Spleen (tissue), 13 donors: ENCODE measurements at places on chromosomes 16 and 17. TPM values are rescaled to one million over a fixed set of nuclear protein-coding genes. Genes with fewer than 3 reads are reported as not detected.

The GP1BA gene
- 3.1 TPM for total RNA-seq

The KRTAP9-2 gene
- not detected for total RNA-seq

The CA10 gene
- not detected for total RNA-seq

The OR4D1 gene
- 0.09 TPM for total RNA-seq

The PRCD gene
- 9.6 TPM for total RNA-seq

The TMEM220 gene
- total RNA-seq = 12.1 TPM

The TP53TG3C gene
- total RNA-seq = not detected

- no peak for DNase-seq
Measured at GRCh38 chr16:82761236-82761635, 134.5 kb downstream of the CDH13 start.

DNA sequence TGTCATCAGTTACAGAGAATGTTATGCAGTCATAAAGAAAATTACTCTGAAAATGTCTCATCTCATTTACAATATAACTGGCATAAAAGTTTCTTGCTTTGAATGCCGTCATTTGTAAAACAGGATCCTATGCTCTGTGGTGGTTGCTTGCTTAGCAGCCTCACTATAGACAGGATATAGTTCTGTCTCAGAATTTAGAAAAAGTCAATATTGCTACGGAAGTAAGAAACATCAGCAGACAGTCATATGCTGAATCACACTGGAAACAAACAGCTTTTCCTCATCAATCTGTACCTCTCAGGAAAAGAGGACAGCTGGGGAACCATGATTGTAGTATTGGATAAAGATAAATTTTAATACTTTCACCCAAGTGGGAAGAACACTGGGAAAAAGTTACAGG lies 105.5 kb downstream of the MYO1D start:
- no peak for DNase-seq

DNA sequence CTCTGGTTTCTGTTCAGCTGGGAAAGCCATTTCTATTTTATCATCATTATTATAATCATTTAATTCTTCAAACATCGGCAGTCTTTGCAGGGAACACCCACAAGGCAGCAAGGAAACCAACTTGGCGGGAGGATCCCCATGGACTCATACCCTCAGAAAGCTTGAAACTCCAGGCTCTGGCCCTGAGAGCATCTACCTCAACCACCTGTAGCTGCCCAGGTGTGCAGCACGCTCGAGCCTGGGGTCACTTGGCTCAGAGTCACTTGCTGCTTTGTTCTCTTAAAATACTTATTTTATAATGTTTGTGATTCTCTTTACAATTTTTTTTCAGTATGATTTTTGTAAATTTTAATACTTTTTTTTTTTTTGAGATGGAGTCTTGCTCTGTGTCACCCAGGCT lies 6.8 kb upstream of the ZNF423 start:
- no peak for DNase-seq

DNA sequence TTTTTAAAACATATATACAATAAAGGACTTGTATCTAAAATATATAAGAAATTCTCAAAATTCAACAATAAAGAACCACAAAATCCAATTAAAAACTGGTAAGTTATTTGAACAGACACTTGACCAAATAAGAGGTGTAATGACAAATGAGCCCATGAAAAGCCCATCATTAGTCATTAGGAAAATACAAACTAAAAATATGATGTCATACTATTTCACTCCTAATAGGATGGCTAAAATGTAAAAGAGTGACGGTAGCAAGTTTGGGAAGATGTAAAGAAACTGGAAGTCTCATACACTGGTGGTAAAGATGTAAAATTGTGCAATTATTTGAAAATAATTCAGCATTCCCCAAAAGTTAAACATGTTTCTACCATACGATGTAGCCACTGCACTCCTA lies 1095.3 kb upstream of the CDH8 start:
- DNase-seq = no peak

GRCh38 chr17:8062435-8062806 lies 23.6 kb downstream of the ALOX15B start:
- DNase-seq = no peak

GRCh38 chr17:10772425-10773380 lies 31.2 kb downstream of the TMEM238L start:
- no peak for DNase-seq

- no peak for DNase-seq
Measured at GRCh38 chr16:55089600-55089999, 158.9 kb downstream of the IRX5 start.

GRCh38 chr16:8402981-8403843 lies 187.1 kb downstream of the TMEM114 start:
- no peak for DNase-seq

DNA sequence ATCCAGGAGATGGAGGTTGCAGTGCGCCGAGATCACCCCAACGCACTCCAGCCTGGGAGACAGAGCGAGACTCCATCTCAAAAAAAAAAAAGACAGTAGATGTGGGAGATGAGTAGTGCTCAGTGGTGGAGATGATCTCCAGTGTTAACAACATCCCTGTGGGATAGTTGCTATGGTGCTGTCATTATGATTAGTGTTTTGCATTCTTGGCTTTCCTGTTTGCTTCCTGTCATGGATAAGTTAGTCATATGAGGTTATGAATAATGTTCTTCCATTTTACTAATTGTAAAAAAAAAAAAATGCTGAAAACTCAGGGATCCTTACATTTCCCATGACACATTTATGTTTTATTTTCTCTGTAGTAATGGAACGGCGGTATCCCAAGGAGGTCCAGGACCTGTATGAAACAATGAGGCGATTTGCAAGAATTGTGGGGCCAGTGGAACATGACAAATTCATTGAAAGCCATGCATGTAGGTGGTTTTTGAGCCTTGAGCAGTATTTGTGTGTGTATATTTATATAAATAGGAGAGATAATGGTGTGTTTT lies 24.5 kb upstream of the DUSP14 start:
- DNase-seq = no peak

- DNase-seq = no peak
Measured at GRCh38 chr16:58307583-58308312, 12.9 kb upstream of the PRSS54 start.

DNA sequence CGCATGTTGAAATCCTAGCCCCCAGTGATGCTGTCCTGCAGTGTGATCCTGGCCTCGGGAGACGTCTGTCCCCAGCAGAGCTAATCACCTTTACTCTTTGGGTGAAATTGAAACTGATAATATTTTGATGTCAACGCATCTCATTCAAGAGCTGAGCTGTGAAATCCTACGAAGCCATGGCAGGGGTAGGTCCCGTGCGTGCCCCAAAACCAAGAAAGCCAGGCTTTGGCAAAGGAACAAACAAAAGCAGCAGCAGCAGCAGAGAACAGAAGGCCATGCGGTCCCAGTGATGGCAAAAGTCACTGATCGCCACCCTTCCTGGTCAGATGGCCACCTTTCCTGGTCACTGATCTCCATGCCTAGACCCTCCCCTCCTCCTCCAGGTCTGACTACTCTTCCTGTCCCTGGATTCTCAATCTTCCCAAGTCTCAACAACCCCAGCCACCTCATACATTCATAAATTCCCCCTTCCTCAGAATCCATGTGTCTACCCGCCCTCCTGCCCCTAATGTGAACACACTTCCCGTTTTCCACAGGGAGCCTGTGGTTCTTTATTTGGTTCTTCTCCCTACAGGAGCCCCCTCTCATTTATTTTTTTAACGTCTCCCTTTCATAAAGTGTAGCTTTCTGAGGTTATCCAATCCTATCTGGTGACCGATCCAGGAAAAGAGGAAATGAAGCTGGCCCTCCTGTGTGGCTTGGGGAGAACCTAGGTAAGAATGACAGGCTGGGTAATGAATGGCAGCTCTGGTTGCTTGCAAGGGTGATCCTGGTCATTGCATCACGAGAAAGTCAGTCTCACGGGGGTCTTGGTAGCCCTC lies 50.3 kb downstream of the CPPED1 start:
- DNase-seq = no peak

DNA sequence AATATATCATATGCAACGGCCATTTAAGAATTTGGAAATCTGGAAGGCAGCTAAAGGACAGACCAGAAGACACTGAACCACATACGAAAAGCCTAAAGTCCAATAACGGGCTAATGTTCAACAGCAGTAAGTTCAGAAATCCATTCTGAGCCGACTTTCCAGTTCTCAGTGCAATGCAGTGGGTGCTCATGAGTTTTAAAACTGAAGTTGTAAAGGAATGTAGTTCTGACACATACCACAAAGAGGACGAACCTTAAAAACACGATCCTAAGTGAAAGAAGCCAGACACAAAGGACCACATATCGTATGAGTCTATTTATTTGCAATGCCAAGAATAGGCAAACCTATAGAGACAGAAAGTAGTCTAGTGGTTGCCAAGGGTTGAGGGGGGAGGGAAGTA lies 278.3 kb upstream of the ZFHX3 start:
- DNase-seq = no peak

DNA sequence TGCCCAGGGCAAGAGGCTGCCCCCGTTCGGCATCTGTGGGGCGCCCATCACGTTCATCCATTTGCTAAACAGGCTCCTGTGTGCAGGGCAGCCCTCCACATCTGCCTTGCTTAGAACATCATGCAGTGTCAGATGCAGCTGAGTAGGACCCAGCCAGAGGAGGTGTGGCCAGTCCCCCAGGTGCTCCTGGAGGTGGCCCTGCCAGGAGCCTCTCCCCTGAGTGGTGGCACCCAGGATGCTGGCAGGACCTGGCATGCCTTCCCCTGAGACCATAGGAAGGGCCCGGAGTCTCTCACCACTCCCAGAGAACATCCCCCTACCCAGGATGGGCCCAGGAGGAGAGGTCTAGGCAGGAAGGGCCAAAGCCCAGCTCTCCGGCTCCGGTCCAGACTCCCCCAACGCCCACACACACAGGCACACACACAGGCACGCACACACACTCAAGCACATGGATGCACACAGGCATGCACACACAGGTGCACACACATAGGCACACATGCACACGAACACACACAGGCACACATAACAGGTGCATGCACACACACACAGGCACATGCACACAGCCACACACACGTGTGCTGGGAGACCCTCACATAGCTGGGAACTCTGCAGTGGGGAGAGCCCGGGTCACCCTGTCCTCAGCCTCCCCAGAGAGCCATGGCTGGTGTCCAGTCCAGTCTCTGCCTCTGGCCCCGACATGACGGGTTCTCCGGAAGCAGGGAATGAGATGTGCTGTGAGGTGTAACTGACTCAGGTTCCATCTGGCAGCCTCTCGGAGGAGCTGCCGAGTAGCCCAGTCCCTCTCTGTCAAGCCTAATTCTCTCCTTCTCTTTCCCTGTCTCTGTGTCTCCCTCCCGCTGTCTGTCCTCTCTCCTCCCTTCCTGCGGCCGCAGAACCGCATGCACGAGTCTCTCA lies 74.6 kb downstream of the AMFR start:
- DNase-seq = peak; percentile 66
